T-helper 17 cell (primary cell): ENCODE measurements at places on chromosomes 6 and 20.

GRCh38 chr6:119980802-119981201 is 631.2 kb upstream of the MAN1A1 start:
- DNase-seq, result no peak

DNA sequence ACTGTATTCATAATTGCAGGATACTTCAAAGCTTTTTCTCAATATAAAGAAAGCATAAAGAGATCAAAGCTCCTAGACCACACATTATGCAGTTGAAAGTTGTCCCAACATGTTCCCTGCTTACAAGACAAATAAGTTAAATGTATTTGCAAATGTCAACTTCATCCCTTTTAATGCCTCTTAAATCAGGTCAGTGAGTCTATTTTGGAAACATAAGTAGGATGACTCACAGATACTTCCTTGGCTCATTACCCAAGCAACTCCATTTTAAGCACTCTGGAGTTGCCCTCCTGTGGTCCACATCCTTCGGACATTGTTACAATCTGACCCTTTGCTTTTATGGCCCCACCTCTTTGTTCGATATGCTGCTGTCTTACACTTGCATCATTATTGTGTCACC is 162.0 kb downstream of the FAXC start:
- DNase-seq, result no peak

GRCh38 chr20:40673442-40673841 is 15.6 kb downstream of the MAFB start:
- no peak for DNase-seq

DNA sequence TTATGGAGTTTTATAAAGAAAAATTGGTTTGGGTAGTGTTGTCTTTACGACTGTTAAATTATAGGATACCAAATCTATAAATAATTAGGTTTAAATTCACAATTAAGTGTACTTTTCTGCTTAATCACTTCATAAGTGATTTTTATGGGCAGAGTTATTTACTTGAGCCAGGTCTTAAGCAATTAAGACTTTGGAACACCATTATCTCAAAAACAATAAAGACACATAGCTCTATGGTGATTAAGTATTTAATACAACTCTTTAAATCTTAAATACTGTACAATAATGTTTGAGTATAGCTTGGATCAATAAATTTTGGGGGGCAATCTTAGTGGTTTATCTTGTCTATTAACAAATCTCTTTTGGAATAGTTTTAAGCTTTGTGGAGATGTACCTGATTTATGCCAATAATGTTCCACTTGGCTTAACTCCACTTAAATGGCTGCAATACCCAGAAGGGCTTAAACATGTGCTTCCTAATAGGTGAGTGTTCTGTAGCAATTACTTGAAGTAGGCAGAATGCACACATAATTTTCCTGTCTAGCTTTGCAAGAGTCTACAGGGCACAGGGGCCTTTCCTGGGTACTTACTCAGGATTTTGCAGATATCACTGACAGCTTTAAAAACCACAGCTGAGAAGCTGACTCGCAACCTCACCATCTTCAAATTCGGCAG is 7.5 kb downstream of the FERMT1 start:
- no peak for DNase-seq

DNA sequence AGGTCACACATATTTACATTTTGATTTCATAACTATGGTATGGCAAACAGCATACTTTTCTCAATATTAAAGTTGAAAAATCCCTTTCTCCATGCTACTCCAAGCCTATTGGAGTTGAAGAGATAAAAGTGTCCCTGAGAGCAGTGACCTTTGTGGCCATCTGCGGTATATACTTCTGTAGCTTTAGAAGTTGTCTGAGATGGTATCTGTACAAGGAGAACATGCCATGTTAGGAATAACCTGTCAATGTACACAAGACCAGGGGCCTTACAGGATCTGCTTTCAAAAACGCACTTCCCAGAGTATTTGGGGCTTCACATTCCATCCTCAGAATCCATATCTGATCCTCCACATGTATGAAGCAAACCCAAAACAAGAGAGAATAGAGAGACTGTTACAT is 226.7 kb downstream of the MEI4 start:
- no peak for DNase-seq

GRCh38 chr6:1175877-1176276 is 136.0 kb upstream of the FOXQ1 start:
- DNase-seq, result no peak

DNA sequence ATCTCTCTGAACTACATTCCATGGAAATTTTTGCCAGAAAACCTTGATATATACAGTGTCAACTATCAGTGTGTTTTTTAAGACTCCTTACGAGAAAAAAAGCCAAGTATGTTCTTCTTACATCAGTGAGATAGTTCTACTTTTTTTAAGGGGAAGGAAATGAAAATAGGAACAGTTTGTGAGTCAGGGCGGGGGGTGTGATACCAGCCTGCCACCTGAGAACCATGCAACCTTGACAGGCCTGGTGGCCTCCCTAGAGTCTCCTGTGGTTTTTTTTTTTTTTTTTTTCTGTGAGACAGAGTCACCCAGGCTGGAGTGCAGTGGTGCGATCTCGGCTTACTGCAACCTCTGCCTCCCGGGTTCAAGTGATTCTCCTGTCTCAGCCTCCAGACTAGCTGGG is 96.3 kb upstream of the GCM1 start:
- DNase-seq, result no peak

- DNase-seq, result no peak
Measured at GRCh38 chr20:19658137-19658536, 99.9 kb upstream of the RIN2 start.

- no peak for DNase-seq
Measured at GRCh38 chr20:10565191-10565921, 108.4 kb downstream of the JAG1 start.

DNA sequence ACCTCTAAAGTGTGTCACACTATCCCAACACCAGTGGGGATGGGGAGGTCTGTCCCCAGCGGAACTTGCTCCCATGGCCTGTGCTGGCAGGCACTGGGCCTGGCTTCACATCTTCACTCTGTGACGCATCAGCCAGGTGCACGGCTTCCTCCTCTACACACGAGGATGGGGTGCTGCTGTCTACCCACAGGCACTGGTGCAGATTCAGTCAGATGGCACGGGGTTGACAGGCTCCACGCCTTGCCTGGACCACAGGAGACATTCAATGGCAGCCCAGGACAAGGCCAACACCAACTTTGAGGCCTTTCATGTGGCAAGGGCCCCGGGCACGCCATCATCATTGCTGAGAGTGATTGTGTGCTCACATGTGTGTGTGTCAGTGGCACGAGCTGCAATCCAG is 92.4 kb downstream of the TMEM242 start:
- no peak for DNase-seq

- DNase-seq, result no peak
Measured at GRCh38 chr6:119350202-119350951, 816 bp upstream of the MAN1A1 start.

DNA sequence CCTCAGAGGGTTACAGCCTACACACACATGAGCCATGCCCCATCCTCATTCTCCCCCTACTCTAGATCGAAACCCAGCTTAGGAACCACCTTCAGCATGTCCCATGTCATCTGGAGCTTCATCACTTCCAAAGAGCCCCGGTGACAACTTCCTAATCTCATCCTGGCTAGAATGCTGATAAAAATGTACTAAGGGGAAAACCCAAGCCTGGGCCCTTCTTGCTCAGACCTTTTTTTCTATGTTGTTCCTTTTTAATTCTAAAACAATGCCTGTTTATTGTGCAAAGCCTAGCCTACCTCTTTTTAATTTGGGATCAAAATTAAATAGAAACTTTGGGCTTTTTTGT is 44.1 kb upstream of the NT5E start:
- DNase-seq, result no peak

- DNase-seq, result no peak
Measured at GRCh38 chr6:96089173-96089572, 73.4 kb downstream of the FUT9 start.

GRCh38 chr20:63053432-63054102 is 46.8 kb upstream of the BHLHE23 start:
- DNase-seq, result no peak

DNA sequence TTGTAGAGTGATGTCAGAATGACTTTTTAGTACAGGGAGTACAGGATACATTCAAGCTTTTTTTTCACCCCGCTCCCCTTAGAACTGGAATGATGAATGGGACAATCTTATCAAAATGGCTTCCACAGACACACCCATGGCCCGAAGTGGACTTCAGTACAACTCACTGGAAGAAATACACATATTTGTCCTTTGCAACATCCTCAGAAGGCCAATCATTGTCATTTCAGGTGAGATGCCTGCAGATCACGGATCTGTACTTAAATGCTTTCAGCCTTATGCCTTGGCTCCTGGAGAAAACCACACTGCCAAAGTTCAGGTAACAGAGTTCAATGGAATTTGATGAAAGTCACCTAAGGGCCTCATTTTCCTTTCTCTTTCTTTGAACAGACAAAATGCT is 8.5 kb downstream of the TNFAIP3 start:
- DNase-seq, result no peak

- no peak for DNase-seq
Measured at GRCh38 chr20:50538276-50538675, 28.1 kb downstream of the PTPN1 start.

GRCh38 chr6:154234019-154234772 is 122.4 kb downstream of the IPCEF1 start:
- DNase-seq, result no peak

DNA sequence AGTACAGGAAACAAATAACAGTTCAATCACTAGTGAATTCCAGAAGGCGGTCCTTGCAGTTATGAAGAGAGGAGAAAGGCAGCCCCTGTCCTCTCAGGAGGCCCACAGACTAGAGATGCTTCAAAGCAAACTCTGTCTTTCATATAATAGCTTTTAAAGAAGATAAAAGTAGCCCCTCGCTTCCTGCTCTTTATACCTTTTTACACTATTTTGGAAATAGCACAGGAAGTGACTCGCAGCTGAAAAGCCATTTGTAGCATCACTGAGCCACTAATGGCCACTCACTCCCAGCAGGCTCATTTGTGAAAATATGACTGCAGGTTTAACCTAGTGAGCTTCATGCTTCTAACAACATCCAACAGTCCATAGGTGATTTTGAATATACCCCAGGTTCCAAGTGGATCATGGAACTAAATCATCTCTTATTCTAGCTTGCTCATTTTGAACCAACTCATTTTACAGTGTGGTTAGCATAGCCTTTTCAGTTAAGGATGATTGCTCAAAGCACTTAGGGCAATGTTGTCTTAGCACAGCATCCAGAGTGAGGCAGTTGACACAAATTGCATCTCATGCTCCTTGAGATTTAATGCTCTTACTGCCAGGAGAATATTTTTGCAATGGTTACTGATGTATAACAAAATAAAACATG is 136.0 kb upstream of the NRSN1 start:
- no peak for DNase-seq

DNA sequence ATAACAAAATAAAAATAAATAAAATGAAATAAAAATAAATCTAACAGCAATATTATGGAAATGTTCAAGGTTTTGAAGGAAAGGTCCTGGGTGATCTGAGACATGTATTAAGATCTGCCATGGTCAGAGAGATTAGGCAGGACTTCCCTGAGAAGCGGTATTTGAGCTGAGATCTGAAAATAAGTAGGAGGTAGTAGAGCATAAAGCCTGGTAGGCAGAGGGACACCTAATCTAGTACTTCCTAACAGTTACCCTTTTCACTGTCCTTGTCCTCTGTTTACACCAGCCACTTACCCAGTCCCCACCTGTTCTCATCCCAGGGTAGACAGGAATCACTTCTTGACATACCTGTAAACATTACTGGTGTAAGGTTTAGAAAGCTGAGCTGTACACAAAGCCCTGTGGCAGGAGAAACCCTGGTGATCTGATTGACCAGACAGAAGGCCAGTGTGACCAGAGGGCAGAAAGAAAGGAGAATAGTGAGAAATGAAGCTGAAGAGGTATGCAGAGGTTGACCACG is 8.3 kb upstream of the ZNF318 start:
- DNase-seq, result no peak

DNA sequence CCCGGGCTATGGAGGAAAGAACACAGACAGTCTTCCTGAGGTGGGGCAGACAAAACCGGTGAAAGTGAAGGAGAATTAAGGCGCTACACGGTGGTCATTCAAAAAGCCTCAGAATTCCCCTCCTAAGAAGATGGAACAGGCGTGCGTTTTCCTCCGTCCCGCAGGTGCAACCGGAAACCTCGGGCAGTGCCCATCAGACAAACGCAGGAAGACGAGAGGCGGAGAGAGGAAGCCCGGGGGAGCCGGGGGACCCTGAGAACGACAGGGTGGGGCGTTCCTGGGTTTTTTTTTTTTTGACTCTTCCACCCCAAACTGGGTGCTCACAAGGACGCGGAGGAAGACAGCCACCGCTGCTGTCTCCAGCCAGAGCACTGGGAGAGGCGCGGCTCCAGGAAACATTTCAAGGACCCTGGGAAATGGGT is 25.4 kb downstream of the TTLL2 start:
- no peak for DNase-seq

GRCh38 chr6:112429226-112429625 is 82.1 kb downstream of the RFPL4B start:
- no peak for DNase-seq

DNA sequence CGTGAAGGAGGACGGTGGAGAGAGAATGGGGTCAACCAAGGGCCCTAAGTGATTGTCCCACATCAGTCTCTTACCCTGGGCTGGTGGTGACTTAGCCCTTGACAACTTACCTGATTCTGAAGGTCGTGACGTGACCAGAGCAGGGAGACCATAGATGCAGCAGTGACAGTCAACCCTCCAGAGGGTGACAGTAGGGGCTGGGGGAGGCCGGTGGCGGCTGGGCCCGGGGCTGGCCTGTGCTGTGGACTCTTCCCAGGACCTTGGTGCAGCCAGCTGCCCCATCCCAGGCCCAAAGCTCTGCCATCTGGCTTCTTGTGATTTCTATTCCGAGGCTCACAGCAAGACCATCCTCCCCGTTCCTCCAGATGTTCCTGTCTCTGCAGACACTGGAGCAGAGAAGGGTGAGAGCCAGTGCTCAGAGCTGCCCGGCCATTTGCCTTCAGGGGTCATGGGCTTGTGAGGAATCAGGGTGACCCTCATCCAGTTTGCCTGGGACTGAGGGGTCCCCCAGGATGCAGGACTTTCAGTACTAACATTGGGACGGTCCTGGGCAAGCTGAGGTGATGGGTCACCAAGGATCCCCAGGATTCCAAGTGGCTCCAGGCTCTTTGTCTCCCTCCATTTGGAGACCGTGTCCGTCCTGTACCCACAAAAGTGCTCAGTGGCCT is 36.0 kb downstream of the SUMO4 start:
- DNase-seq, result no peak

DNA sequence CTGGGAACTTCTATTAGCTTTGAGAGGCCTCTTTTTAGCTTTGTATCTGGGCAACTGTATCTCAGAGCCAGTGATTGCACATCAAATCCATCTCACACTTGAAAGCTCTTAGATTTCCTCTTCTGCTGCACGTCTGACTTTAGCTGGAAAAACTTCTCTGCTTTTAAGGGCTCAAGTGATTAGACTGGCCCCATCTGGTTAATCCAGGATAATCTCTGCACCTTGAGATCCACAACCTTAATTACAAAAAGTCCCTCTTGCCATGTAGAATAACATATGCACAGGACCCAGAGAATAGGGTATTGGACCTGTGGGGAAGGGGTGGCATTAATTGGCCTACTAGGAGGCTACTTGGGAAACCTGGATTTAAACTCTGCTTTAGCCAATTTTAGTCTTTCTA is 24.2 kb downstream of the KLHL31 start:
- DNase-seq, result no peak
